ENCODE measurements at places on chromosomes 12 and 14.

DNA sequence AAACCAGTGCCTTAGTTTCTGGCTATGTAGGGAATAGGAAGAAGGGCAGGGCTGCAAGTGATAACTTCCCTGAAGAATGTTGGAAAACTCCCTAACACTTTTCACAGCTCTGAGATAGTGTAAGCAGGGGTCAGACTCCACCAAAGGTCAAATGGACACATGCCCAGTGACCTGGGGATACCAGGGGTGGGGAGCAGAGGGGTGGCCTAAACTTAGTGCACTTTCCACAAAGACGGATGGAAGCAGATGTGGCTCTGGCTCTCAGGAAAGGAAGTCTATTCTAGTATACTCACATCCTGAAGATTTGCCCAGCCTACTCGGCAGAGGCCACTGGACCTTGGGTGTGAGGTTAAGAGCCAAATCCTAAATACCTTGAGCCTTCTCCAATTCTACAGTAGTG is 285.8 kb downstream of the NUAK1 start:
- DNase-seq, result no peak

DNA sequence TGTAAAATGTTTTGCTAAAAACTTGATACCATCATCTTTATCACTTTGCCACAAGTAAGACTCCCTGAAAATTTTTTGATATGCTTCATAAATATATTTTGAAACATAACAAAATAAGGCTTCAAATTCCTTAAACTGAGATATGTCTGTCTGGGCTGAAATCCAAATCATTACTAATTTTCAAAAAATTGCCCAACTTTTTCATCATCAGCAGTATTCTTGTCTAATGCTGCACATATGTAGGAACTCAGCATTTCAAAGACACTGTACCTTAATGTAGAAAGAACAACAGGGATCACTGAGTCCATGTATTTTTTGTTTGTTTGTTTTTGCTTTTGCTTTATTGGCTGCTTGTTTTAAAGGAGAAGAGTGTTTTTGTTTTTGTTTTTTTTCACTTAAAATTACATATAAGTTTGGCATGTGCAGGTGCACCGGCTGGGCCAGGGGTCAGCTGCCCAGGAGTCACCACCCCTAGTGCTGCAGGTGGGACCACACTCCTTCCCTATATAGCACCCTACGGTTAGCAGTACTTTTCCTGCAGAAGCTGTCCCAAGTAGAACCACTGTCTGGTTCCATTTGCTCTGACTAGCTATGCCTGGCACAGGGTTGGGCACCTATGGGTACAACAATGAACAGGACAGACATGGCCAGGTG is 231.2 kb downstream of the PIK3C2G start:
- DNase-seq, result no peak

GRCh38 chr14:39175445-39176262 is 600 bp downstream of the PNN start:
- DNase-seq, result peak; percentile 10

GRCh38 chr12:127270193-127270592 is 996.8 kb upstream of the TMEM132C start:
- no peak for DNase-seq

DNA sequence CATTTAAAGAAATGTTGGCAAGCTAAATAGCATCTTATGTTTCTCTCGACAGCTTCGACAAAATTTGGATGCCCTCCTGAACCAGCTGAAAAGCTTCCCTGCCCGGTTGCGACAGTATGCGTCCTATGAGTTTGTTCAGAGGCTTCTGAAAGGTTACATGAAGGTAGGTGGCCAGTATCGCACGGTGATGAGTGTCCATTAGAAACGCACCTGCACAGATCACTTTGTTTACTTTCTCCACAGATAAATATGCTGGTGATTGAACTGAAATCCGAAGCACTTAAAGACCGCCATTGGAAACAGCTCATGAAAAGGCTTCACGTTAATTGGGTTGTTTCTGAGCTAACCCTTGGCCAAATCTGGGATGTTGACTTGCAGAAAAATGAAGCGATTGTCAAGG is 36.5 kb downstream of the DYNC1H1 start:
- DNase-seq, result no peak

DNA sequence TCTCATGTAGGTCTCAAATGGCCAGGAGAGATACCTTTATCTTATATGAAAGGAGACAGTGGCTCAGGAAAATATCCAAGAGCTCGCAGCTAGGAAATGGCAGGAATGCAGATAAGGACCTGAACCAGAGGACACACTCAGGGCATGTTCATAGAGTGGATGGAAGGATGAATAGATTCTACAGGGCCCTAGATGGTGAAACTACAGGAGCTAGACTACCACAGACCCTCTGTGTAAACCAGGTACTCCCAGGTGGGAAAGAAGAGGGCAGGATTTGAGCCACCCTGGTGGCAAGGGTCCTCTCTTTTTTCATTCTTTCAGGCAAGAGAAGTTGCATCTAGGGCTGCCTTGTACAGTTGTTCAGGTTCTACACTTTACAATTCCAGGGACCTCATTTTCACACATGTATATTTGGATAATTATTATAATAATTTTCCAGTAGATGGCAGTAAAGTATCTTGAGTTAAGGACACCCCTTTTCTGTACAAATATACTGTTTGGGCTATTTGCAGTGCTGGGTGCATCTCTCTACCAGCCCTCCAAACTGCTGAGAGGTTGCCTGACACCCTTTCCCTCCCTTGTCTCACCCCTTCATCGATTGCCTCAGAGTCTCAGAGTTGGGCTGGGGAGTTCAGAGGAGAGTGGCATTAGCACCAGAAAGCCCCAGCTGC is 10.5 kb upstream of the ZDHHC22 start:
- DNase-seq, result no peak

GRCh38 chr12:2678426-2678825 is 116.3 kb upstream of the FKBP4 start:
- no peak for DNase-seq

DNA sequence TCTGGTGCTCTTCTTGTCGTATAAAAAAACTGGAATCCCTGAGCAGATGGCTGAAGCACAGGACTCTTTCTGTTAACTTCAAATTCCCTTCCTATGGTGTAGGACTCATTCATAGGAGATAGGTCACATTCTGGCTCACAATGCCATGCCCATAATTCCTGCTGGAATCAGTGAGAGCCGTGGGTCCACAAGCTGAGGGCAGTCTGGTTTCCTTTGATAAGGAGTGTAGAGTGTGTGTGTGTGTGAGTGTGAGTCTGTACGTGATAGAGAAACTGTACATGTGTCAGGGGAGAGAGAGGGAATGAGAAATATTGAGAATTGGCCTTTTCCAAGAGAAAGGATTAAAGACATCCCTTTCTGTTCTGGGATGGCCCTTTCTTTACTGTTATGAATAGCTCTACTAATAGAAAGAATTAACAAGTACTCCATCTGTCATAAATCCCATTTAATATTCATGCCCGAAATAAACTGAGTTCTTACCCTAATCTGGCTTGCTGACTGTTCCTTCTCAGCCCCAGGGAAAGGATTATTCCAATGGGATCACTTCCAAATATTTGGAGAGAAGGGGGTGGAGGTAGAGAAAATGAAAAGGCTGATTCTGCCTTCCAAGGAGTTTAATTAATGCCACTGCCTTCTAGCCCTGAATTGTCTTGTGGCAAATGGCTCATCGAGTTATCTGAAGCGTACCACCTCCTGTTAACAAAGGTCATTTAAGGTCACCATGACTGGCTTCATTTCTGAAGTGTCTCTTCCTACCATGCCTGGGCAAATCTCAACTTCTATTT is 79.0 kb downstream of the TMX1 start:
- no peak for DNase-seq

DNA sequence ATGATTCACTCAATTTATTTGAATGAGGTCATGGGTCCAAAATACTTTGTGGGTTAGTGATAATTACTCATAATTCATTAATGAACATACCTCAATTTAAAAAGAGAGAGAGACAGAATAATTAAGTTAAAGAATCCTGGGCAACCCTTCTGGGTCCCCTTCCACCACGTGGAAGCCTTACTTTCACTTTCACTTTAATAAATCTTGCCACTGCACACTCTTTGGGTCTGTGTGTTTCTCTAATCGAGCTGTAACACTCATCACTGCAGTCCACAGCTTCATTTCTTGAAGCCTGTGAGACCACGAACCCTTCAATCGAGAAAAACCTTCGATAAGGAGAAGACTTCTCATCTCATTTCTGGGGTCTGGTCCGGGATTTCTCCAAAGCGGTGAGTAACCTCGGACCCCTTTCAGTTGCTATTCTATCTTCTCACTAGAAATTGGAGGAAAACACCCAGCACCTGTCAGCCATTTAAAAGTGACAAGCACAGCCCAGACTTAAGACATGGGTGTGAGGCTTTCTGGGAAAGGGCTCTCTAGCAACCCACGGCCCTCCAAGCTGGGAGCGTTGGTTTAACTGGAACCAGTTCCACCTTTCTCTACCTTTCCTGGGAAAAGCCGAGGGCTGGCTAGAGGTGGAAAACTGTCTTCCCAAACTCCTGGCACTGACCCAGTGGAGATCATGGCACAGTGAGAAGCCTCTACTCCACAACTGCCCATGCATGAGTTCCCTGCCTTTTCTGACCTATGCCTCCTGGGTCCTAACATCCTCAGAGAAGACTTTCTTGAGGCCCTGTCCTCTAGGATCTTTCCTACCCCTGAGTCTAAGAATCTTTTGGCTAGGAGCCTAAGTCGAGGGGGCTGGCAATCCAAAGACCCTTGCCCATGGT is 148.8 kb upstream of the ATF7IP start:
- no peak for DNase-seq

DNA sequence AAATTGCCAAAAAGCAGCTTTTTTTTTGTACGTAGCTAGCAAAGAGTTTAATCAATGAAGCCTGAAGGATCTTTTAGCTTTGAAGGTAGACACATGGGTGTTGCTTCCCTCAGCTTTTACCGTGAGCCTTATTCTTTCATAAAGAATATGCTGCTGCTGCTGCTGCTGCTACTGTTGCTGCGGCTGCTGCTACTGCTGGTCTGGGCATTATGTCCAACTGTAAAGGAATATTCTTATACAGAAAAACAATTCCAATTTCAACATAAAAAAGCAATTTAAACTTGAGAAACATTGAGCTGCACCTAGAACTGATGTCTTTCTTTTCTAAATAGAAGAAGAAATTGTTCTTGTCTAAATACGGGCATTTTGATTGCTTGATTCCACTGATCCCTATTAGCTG is 38.9 kb upstream of the PPP1R12A start:
- DNase-seq, result no peak

- DNase-seq, result no peak
Observed at GRCh38 chr12:52878507-52879393, 26.1 kb downstream of the KRT8 start.

GRCh38 chr14:101365329-101366158 is 195.8 kb upstream of the DIO3 start:
- DNase-seq, result no peak

DNA sequence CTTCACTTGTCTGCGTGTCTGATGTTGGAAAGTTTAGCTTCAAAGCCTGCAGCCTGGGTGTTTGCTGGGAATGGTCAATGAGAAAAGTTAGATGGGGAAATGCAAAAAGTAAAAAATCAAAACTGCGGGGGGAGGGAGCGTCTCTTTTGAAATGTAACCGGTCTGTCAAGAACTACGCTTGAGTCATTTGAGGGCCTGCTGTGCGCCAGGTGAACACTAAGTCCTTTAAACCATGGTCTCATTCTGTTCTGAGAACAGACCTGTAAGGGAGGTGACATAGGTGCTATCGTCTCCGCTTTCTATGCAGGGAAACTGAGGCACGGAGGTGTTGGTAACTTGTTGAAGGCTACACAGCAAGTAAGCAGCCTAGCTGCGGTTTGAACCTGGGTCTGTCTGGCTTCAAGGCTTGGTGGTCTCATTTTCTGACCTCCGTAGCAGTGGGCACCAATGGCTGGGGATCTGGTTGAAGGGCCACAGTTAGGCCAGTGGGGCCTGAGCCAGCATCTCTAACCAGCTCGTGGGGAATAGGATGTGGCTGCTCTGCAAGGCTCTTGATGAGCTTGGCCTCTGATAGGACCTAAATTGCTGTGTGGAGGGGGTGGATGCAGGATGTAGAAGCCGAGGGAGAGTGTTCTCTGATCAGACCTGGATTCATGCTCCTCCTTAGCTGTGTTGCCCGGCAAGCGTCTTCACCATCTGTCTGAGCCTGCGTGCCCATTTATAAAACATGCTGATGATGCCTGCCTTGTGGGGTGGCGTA is 41.5 kb downstream of the KCTD10 start:
- no peak for DNase-seq

GRCh38 chr12:40015345-40015744 is 90.5 kb downstream of the SLC2A13 start:
- no peak for DNase-seq

DNA sequence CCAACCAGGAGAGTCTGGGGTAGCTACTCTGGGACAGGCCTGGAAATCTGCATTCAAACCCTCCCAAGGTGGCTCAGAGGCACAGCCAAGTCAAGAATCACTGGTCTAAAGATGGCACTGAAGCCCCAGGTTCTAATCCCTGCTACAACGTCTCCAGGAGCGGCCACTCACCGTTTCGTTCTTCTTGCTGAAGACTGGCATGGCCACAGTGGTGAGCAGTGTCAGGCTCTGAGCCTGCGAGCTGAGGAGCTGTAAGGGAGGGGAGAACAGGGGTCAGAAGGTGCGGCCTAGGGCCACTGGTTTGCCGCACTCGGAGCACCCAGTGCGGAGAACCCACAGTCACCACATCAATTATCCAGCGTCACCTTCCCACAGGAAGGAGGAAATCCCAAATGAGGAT is 38.8 kb downstream of the CACNA2D4 start:
- no peak for DNase-seq

DNA sequence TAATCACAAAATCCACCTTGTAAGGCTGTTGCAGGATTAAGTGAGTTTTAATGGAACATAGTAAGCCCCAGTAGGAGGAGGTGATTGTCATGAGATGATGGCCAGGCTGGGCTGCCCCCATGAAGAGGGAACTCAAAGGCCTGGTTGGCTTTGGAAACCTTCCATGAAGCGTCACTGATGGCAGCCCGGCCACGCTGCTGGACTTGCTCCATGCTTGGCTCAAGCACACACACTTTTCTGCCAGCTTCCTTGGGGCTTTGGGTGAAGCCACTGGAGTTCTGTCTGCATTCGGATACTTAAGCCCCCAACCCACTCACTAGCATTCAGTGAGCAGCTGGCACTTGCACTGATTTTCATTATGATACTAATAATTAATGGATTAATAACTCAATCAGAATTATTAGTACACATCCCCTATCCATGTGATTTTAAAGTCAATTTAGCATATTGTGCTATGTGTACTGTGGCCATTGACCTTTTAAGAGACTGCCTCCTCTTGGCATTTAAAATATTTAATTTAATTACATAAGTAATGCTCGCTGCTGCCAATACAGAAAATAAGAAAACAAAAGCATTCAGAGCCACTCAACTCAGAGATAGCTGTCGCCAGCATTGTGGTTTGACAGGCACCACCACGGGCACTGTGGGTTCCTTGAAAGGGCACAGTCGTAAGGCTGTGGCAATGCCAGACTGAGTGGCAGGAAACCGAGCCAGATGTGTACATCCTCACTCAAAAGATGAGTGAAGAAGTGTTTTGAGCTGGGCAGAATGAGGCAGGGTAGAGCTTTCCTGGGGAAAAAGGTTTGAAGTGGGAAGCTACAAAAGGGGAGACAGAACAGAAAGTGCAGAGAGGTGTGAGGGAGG is 15.9 kb downstream of the KRT85 start:
- DNase-seq, result peak; percentile 36

- DNase-seq, result no peak
Observed at GRCh38 chr14:101035466-101036225, 132.1 kb upstream of the RTL1 start.

GRCh38 chr14:76830556-76830955 is 4.3 kb downstream of the LRRC74A start:
- DNase-seq, result no peak

Data from stimulated activated CD8-positive, alpha-beta memory T cell treated with anti-CD3 and anti-CD28 coated beads, Interleukin-2, amount 100 ng/mL, for 1 hour (primary cell).